ENCODE measurements at places on chromosomes 16 and 17.

DNA sequence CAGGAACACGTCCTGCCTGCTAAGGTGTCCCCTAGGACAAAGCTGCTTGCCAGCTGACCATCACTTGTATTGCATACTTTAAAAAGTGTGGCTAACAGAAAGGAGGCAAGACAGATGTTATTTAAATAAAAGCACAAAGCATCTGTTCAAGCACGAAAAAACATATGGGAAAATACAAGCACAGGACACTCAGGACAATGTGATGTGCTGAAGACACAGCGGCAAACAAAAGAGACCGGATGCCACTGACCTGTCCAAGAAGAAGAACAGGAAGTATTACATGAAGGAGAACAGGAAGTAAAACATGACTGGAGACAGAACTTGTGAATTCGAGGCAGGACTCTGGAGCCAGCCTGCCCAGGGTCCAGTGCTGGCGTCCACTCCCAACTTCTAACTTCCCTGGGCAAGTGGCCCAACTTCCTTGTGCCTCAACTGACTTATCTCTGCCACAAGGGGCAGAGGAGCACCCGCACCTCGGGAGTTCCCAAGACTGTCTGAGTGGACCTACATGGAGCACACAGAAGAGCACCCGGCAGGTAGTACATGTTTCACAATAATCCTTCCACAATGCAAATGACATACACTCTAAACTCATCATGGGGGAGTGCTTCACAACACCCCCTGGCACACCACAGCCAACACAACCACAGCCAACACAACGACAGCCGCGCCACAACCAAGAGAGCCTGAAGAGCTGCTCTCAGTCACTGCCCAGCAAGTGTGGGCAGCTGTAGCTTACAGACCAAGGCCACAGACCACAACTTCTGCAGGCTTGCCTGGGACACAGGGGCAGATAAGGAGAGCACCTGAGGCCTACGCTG lies 36.6 kb downstream of the ANKRD11 start:
- DNase-seq: peak; percentile 39

- DNase-seq: peak; percentile 68
These were observed 2.7 kb upstream of the TMIGD1 start for GRCh38 chr17:30336369-30337171.

DNA sequence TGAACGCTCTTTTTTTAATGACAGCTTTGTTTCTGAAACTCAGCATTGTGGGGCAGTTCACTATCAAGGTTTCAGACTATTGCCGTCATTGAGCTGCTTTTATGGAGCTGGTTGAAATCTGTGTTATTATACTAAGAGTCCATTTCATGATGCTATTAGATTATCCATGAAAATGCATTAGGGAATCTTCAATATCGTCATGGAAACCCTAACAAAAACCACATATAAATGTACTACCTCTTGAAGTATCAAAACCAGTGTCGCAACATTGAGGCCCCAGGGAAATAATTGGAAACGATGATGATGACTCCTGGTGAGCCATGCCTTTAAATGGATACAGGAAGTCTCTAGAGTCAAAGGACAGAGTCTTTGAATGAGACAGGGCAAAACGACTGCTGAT lies 231.6 kb upstream of the CPHXL start:
- DNase-seq: no peak

- DNase-seq: peak; percentile 41
These were observed 6.1 kb upstream of the TBX2 start for GRCh38 chr17:61393550-61393903.

GRCh38 chr17:28527181-28527681 lies 21.1 kb downstream of the FOXN1 start:
- DNase-seq: no peak

DNA sequence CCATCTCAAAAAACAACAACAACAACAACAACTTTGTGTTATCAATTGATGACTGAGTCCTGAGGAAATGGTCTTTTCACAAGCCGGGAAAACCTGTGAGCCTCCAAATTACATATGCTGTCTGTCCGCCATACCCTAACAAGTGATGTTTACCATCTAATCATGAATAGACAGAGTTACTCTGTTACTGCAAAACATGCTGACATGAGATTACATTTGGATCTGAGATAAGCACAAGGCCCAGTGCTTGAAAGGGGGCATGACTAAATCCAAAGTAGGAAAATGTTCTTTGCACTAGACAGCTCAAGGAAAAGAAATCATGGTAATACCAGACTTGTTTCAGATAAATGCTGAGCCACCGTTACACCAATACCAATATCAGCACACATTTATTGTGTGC lies 8.6 kb upstream of the ATXN1L start:
- DNase-seq: no peak

DNA sequence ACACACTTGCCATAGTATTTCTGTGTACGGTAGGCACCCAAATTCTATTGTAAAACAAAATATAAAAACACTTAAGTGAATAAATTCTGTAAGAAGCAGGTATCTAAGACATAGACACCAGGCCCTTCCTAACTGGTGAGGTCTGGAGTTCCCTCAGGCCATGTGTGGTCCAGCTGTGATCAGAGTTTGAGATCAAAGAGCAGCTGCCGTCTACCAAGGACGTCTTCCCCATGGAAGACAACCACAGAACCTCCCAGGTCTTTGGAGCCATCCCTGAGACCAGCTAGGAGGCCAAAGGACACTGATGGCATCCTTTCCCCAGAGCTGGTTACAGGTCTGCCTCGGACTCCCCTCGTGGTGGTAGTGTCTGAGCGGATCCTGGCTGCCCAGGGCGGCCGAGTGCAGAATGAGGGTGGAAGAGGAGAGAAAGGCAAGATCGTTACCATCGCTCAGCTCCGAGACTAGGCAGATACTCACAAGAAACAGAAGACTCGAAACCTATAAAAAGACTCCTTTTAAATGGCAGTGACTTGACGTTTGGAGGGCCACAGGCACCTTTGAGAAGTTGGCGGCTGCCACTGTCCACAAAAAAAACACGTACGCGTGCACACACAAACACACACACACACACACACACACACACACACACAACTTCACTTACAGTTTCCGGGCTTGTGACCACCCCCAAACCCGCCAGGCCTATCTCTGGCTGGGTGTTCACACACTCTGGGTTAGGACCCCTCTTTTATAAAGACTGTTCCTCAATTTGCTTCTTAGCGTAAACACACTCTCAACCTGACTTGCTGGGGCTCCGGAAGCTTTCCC lies 7.5 kb downstream of the TIMP2 start:
- DNase-seq: no peak

DNA sequence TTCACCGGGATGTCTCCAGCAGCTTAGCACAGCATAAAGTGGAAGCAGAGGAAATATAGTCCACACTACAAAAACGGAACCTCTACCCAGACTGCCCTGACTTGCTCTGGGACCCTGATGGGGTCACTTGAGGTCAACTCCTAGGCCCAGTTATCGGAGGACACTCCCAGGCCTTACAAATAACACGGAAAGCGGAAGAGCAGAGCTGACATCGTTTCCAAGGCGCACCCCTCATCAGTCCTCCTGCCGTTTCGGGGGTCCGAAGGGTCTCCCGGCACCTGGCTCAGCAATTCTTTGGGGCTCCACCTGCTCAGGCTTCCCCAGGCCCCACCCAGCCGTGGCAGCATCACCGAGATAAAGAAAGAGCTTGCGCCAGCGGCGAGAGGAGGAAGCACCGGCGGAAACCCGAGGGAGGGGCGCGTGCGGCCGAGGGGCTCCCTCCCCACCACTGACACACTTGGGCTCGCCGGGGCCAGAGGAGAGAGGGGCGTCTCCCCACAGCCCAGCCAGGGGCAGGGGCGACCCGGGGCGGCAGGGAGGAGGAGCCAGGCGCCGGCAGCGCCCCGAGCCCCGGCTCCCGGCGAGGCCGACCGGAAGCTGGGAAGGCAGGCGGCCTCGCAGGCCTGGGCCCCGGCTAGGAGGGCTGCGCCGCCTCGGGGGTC lies 727 bp downstream of the CORO7 start:
- DNase-seq: peak; percentile 87

DNA sequence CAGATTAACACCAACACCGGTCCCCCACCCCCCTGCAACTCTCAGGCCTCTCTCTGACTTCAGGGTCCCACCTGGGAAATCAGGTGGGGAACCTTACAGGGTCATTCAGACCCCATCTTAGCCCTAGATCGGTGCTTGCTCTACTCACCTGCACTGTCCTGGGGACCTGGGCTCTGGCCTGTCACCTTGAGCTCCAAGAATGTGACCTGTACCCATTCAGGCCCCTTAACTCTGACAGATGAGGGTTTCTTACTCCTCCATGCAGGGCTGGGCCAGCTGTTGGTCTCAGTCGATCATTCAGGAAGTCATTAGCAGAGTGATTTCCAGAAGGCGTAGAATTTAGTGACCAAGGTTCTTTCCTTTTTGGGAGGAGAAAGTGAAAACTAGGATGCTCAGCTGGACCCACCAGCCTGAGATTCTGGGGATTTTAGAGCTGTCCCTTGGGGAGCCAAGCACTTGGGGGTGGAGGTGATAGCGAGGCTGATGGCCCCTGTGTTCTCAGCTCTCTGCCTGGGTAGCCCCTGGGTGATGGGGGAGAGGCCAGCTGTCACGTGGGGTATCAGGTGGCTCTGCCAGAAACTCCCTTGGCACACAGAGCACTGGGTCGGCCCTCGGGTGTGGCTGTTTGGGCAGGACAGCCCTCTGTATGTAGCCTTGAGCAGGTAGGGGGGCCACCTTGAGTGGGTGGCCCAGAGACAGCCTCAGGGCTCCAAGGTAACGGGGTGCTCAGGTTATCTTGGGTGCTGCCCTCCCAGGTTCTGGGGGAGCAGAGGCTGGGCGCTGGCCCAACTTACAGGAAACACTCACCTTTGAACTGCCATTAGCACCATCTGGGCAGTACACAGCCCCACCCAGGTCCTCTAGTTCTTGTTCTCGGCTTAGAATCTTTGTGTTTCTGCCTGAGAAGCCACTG lies 724 bp downstream of the MVP start:
- DNase-seq: peak; percentile 67

DNA sequence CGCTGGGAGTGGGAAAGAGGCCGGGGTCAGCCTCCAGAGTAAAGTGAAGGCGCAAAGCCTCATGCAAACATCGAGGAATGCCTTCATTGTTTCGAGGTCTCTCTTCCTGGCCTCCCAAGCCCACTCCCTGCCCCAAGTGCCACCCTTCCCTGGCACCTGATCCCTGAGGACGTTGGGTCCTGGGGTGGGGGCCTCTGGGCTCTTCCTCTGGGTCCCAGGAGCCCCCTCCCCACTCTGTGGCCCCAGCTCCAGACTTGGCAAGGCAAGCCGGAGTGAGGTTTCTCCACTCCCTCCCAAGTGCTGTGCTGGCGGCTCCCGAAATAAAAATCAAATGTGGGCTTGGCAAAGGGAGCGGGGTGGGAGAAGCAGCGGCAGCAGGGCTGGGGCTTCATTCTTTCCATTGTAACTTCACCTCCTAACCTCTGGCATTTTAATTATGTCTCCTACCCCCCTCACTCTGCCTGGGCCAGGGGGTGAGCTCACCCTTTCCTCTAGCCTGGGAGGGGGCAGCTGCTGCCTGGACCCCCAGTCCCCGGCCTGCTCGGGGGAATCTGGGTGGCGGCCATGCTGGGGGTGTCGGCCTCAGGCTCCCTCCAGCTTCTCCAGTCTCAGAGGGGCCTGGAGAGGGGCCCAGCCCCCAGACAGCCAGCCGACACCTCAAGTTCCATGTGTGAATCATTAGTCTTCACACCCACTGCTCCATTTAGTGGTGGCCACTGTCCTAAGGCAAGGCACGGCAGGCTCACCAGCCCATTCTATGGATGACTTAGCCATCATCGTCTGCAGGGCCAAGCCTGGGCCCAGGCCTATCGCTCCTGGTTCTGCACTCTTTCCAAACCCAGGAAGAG lies 14.6 kb upstream of the TMEM92 start:
- DNase-seq: no peak

GRCh38 chr16:69411064-69411985 lies 13.1 kb upstream of the CYB5B start:
- DNase-seq: no peak

- DNase-seq: no peak
These were observed 13.1 kb upstream of the PRR35 start for GRCh38 chr16:546909-547770.

DNA sequence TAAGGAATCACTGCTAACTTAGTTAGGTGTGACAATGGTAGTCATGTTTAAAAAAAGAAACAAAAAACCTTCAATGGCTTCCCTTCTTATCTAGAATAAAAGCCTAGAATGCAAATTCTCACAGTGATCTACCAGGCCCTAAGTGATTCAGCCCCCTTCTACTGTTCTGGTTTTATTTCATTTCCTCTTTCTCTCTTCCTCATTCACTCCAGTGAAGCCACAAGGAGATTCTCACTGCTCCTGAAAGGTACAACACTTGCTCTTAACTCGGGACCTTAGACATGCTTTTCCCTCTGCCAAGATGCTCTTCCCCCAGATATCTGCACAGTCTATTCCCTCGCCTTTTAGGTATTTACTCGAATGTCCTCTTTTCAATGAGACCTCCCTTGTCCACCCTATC lies 3.7 kb downstream of the PIGS start:
- peak; percentile 57 for DNase-seq

DNA sequence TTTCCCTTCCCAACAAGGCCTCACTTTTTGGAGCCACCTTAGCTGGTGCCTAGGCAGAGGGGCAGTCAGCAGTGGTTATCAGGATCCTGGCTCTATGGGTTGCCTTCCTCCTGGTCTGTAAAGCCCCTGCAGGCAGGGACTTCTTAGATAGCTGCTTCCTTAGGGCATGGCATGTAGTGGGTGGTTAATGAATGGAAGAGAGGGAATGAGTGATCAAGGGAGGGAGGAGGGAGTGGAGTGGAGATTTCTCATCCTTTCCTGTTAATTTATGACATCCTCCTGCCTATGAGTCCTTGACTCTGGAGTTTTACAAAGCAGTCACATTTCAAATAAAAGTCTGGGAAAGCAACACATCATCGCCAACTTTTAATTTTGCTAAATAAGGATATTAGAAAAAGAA lies 40.7 kb downstream of the SNX20 start:
- no peak for DNase-seq

GRCh38 chr16:85955566-85955965 lies 56.6 kb downstream of the IRF8 start:
- no peak for DNase-seq

GRCh38 chr16:56984639-56985038 lies 4.7 kb upstream of the NLRC5 start:
- DNase-seq: no peak

DNA sequence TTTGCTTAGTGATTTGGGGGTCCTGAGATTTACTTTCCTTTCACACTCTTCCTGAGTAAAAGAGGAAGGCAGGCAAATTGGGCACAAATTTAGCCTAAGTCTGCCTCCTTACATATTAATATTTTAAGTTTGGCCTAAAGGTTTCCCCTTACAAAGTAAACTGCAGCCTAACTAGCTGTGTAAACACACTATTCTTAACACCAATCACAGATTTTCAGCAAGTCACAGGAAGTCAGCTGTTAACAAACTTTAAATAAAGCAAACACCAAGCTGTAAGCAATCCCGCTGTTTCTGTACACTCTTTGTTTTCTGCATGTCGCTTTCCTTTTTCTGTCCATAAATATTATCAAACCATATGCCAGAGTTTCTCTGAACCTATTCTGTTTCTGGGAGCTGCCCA lies 45.1 kb upstream of the ABCC11 start:
- no peak for DNase-seq
